ENCODE measurements at places on chromosomes 12 and 14.

GRCh38 chr14:60420050-60420449 is 65.8 kb downstream of the C14orf39 start:
- no peak for DNase-seq

DNA sequence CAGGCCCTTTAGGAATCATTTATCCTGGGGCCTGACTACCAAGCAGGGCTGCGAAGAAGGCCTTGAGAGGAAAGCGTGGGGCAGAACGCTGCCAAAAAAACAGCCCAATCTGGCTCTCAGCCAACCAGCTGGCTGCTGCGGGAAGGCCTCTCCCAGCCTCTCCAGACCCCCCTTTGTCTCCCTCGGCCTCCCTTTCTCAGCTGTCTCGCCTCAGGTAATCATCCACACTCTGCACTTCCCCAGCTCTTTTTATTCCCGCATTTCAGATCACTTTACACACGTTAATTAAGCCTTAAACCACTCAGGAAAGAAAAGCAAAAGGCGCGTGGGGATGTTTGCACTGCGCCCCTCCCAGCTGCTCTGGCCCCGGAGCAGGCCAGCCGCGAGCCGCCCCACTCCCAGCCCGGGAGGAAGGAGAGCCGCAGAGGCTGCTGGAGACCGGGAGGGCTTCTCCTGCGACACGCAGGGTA is 208.2 kb upstream of the FOXN3 start:
- DNase-seq: no peak

- no peak for DNase-seq
Measured at GRCh38 chr12:94594443-94594825, 55.9 kb downstream of the TMCC3 start.

DNA sequence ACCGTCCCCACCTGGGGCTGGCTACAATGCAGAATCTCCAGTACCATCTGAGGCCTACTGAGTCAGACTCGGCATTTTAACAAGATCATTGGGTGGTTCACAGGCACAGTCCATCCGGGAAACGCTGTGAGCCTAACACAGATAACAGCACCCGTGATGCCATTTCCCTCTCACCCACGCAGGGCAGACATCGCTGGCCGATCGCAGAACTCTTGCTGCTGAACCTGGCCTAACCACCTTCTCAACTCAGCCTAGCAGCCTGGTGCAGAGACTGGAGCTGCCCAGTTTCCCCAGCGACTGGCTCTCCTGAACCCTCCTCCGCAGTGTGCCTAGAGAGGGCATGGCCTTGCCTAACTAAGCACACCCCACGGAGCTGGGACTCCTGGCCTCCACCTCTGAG is 83.3 kb downstream of the NCOR2 start:
- DNase-seq: no peak

GRCh38 chr14:102557434-102558226 is 34.8 kb upstream of the RCOR1 start:
- no peak for DNase-seq

DNA sequence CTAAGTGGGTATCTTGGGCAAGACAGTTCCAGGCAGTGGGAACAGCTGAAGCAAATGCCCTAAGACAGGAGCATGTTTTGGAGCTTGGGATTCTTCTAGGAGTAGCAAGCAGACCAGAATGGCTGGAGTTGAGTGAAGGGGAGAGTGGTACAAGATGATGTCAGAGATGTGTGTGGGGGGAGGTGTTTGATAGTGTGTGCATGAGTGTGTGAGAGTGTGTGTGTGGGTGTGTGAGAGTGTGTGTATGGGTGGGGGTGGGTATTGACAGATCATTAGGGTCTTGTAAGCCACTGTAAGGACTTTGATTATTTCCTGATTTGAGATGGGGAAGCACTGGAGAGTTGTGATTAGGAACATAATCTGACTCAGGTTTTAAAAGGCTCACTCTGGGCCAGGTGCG is 78.4 kb downstream of the TTC8 start:
- DNase-seq: no peak

DNA sequence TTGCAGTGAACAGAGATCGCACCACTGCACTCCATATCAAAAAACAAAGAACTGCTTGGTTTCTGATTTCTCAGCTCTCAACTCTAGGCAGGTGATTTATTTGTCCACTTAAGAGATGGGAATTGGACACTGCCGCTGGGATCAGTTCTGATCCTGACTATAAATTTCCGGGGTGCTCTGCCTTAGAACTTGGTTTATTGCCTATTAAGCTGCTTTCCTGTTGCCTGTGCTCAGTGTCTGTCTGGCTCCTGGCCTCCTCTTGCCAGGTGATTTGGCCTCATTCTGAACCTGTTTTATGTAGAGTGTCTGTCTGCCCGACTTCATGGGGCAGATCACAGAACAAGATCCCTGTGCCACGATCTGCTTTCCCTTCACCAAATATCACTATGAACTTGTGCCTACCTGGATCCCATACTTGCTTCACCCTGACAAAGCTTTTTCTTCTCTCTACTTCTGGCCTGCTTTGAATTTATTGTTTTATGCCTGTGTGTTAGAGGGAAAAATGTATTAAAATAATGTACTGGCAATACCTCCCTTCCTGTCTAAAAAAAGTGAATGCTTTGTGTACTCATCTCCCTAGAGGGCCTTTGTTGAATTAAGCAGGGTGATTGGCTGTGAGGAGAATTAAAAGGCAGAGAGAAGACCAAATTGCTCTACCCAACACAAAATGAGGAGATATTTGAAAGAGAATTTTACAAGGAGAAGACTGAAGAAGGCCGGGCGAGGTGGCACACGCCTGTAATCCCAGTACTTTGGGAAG is 27.6 kb downstream of the CDKN1B start:
- DNase-seq: no peak

GRCh38 chr12:120858306-120859088 is 45.7 kb downstream of the SPPL3 start:
- DNase-seq: no peak

DNA sequence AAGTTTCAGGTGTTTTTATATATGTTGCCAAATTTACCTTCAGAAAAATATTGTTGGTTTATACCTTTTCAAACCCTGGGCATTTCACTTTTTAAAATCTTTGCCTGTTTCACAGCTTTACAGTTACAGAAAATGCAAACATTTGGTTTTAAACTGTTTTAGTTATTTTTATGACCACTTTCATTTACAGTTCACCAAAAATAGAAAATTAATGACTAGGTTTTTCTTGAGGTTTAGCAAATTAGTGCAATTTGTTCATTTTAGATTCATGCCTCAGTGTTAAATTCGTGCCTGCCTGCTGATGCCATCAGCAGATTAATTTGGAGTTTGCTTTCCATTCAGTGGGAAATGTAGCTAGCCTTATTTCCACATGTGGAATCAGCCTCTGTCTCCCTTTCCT is 45.5 kb downstream of the RIC8B start:
- no peak for DNase-seq

- DNase-seq: no peak
Measured at GRCh38 chr12:73372856-73373255, 1100.7 kb downstream of the TRHDE start.

DNA sequence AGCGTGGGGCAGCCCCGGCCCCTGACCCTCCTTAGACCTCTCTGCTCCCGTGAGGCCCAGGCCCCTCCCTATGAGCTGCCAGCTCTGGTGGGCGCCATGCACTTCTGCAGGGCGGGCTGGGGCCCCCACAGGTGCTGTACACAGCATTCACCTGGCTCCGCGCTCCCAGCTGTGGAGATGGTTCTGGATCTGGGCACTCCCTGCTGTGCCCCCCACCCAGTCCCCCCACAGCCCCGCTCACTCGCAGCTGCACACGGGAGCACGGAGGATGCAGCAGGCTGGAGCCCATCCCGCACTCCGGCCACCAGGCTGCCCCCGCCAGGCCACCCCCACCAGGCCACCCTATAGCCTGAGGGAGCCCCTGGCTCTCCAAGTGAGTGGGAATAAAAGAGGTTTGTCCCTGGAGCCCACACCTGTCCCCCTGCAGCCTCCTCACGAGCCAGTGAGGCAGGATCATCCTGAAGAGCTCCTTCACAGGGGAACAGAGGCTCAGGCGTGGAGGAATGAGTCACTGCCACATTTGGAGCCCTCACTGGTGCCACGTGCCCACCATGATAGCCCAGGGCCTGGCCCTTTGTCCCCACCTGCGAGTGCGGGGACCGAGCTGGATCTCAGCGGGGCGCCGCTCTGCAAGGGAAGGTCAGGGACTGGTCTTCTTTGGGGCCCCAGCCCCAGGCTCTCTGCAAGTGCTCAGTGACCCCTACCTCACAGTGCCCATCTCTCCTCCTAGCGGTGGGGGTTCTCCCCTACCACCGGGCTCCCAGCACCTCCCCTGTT is 1.9 kb downstream of the ADSS1 start:
- DNase-seq: no peak

GRCh38 chr14:89973234-89973823 is 17.6 kb downstream of the TDP1 start:
- DNase-seq: peak; percentile 9

DNA sequence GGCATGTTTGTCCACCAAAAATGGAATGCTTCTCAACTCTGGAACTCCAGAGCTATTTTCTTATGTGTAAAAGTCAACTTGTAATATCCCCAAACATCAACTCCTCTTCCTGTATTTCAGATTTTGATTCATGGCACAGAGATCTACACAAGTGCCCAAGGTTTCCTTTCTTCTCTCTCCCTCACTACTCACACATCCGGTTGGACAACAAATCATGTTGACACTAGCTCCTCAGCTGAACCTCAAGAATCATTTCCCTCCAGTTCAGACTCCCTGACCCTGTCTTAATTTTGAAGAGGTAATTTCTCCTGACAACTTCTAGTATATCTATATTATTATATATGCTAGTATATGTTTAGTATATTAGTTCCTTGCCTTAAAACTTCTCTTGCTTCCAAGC is 485.4 kb upstream of the CCDC196 start:
- DNase-seq: no peak

GRCh38 chr14:53979113-53979681 is 22.6 kb upstream of the BMP4 start:
- no peak for DNase-seq

GRCh38 chr14:73753887-73754795 is 40.0 kb upstream of the PNMA1 start:
- DNase-seq: no peak

GRCh38 chr14:53942970-53943750 is 13.5 kb downstream of the BMP4 start:
- no peak for DNase-seq

DNA sequence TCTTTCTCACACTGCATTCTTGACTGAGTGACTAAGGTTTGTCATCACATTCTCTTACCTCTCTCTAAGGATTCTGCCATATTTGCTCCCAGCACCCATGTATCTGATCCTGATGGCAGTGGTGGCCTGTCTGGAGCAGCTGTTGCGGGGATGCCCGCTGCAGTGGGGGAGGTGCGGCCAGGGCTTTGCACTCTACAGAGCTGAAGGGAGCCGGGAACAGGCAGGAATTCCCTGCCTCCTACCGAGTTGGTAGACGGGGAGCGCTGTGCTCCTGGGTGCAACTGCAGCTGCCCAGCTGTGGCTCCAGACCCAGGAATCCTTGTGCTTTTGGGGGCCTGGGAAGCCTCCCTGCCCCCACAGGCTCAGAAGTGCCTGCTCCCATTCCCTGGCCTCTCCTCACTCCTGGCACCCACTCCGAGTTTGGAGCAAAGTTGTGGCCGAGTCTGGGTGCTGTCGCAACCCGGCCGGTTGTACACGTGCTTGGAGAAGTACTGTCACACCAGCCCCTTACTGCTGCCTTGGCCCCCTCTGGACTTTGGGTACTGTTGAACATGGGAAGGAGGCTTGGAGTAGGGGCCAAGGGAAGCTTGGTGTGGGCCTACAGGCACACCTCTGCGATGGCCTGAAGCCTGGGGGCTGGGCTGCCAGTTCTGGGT is 106.9 kb upstream of the OR4E1 start:
- no peak for DNase-seq

- DNase-seq: no peak
Measured at GRCh38 chr12:94111302-94111701, 37.1 kb upstream of the PLXNC1 start.

GRCh38 chr14:99874306-99874705 is 81.1 kb downstream of the EML1 start:
- no peak for DNase-seq

DNA sequence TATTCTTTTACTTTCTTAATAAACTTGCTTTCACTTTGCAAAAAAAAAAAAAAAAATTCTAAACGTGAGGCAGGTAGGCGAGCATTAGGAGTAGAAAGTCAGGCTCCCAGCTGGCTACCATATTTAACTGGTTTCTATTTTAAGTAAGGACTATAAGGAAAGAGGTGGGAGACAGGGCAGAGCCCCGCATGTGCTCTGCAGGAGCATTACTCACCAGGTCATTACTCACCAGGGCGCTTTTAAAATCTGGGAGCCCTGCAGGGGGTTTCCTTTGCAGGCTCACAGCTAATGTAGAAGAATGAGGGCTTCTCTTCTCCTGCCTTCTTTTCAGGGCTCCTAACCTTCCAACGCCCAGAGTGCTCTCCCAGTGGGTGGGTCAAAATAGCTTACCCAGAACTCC is 14.0 kb upstream of the DPF3 start:
- no peak for DNase-seq

- DNase-seq: no peak
Measured at GRCh38 chr12:103100257-103100831, 142.9 kb downstream of the ASCL1 start.

DNA sequence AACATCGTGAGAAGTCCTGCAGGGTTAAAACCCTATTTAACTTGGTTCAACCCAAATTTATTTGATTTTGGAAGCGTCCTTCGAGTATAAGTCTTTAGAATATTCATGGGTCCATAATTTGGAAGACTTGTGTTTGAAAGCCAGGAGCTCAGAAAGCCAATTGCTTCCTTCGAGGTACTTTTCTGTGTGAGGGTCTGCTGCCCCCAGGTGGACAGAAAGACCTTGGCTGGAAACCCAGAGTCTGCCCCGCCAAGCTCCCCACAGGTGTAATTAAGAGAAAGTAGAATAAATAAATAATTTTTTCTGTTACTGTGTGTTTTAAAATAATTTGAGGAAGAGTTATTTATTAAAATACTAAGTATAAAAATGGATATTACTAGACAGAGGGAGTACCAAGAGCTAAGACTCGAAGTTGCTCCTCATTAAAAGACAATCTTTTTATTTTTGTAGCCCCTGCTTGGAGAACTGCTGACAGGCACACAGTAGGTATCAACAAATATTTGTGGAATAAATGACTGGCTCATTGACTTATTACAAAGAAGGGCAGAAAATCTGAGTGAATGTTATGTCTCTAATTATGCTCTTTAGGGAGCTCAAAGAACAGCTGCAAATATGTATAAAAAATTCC is 105.8 kb downstream of the PAH start:
- DNase-seq: no peak

DNA sequence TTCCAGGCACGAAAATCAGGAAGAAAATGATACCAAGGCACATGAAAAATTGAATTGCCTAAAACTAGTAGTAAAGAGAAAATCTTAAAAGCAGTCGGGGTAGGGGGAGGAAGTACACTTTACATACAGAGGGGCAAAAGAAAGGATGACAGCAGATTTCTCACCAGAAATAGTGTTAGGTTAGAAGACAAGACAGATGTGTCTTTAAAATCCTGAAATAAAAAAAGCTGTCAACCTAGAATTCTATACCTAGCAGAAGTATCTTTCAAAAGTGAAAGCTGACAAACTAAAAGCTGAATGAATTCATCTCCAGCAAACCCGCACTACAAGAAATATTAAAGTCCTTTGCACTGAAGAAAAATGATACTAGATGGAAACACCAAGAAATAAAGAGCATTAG is 280.4 kb downstream of the FOXN3 start:
- no peak for DNase-seq

- DNase-seq: no peak
Measured at GRCh38 chr12:7899755-7900154, 27.0 kb upstream of the SLC2A14 start.

- DNase-seq: no peak
Measured at GRCh38 chr12:126998747-126999285, 1268.2 kb upstream of the TMEM132C start.
